ENCODE measurements at places on chromosomes 16 and 17.

- no peak for DNase-seq
Measured at GRCh38 chr17:62140836-62141235, 75.8 kb upstream of the MED13 start.

DNA sequence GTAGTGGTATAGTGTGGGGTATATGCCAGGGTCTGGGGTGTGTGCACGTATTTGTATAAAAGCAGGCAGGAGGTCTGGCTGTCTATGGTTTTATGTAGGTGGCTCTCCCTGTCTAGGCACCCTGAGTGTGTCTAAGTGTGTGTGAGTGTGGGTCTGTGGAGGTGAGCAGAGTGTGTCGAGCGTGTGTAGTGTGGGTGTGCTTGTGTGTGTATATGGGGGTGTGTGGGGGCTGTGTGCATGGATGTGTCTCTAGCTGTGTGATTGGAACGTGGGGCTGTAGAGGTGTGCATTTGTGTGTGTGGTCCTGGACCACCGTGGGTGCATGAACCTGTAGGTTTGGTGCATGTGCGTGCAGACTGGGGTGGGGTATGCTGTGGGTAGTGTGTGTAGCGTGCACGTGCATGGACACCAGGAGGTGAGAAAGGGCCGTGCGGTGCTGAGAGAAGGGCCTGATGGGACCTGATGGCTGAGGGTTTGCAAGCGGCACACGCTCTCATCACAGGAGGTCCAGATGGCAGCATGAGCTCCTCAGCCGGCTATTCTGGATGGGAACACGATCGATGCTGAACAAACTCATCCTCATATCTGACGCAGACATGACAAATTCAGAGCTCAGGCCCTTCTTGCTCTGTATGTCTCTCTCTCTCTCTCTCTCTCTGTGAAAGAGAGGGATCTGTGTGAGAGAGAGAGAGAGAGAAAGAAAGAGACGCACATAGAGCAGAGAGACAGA is 27.7 kb downstream of the SPACA3 start:
- no peak for DNase-seq

DNA sequence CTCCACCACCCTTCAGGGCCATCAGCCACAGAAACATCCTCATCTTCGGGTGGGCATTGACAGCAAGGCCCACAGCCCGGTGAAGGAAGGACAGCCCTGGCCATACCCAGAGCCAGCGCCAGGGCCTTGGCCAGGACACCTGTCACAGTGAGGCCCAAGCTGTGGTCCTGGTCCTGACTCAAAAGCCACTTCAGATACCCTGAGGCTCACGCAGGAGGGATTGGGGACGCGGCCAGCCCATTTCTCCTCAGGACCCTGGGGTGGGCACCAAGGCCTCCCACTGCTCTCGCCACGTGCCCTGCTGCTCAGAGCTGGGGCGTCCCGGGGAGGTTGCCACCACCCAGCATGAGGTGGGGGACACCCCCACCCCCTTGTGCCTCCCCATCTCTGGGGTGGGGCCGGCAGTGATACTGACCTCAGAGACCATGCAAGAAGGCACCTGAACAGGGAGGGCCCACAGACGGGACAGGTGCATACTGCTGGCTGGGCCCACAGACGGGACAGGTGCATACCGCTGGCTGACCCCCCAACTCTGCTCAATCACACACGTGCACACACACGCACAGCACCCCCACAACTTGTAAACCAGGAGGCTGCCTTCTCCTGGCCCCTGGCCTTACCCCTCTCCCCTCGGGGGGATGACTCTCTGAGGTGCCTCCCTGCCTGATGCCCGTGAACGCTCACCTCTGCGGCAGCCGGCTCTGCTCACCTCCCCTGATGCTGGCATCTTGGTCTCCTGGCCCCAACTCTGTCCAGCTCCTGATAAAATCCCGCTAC is 14.2 kb downstream of the SLC7A5 start:
- DNase-seq, result no peak

DNA sequence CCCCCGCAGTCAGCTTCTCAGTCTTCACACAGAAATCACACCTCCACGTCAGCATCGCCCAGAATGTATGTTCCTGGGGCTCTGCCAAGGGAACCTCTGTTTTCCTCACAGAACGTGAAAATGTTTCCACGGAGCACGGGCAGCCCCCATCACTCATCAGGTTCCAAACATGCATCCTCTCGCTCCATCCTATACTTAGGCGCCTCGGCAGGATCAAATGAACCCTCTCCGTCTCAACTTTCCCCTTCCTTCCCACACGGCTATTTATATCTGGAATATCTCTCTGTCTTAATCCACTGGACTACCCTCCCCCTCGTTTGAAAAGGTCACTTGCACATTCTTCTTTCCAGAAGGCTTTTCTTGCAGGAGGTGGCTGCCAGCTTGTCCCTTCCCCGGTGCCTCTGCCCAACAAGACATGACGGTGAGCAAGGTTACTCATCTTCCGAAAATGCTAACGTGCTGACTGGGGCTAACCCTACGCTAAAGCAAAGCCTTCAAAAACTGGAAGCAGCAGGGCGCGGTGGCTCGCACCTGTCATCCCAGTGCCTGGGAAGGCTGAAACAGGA is 21.6 kb downstream of the NXN start:
- DNase-seq, result no peak

DNA sequence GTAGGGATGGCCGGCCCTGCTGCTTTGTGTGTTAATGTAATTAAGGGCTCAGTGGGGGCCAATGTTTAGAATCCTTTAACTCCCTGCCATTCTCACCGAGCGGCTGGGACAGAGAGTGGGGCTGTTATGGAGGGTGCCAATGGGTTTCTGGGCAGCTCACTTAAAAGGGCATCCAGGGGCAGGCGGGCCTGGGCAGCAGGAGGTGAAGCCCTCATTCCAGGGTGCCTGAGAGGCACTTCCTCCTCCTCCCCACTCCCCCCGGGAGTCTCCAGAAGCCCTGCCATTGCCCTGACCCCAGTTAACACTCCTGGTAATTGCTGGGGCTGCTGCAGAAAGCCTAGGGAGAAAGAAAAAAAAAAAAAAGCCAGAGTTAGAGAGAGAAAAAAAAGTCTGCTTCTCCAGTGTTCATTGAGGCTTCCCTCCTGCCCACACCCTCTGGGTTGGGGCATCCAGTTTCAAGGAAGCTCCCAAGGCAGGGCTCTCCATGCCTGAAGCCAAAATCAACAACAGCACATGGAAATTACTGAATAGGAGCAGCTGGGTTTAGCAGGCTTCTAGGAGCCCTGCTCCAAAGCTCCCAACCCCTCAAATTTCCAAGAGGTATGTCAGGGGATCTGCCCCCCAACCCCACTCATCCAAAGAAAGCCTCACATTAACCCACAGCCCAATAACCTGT is 28.0 kb downstream of the CUEDC1 start:
- DNase-seq, result peak; percentile 71

GRCh38 chr16:83441517-83441916 is 366.3 kb upstream of the HSBP1 start:
- no peak for DNase-seq

GRCh38 chr17:29949696-29950095 is 8.3 kb downstream of the EFCAB5 start:
- no peak for DNase-seq

DNA sequence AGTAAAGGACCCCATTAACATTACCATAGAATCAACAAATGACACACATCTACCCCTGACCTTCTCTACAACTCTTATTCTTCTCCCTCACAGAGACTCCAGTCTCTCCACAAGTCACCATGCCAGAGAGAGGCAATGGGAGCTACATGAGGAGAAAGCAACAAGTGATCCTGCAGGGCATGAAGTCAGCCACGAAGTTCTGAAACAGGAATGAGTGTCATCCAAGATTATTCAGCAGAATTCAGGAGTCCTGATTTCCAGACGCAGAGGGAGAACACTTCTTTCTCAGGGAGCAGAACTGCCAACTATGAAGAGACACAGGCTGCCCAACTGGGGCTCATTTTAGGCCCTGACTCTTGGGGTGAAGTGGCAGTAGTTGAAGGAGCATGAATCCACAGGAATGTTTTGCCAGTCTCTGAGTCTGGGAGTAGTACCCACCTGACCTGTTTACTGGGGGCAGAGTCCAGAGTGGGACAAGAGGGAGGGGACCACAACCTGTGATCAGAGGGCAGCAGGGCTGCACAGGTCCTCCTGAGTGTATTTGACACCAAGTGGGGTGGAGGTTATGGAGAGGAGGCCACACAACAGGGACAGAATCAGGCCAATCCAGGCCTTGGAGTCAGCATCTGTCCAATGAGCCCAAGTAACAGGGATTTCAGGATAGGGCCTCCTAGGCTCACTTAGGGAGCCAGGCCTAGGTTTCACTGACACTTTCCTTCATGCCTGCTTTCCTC is 2.4 kb upstream of the MTMR4 start:
- no peak for DNase-seq
